ENCODE measurements at places on chromosomes 12 and 14.
A peak's percentile ranks its signal among the peaks of the same experiment; 100 is the strongest.

GRCh38 chr14:39912192-39913100 lies 480.2 kb upstream of the FBXO33 start:
- DNase-seq: no peak

DNA sequence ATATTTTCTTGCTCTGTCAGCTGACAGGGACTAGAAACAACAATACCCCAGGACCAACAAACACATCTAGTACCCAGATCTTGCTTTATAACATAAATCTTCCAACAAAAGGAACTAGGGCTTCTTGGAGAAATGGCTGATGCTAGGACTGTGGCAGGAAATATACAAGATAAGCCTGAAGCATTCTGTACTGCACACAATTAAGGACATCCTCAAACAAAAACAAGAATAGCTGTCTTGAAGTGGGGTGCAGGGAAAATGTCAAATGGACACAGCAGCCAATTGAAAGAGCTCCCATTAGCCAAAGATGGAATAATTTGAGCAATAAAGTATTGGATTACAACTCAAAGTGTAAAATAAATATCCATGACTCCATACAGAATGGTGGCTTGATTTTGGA lies 50.0 kb downstream of the LGMN start:
- DNase-seq: no peak

- DNase-seq: no peak
These were observed 1838.6 kb upstream of the SEL1L start for GRCh38 chr14:83372271-83372670.

DNA sequence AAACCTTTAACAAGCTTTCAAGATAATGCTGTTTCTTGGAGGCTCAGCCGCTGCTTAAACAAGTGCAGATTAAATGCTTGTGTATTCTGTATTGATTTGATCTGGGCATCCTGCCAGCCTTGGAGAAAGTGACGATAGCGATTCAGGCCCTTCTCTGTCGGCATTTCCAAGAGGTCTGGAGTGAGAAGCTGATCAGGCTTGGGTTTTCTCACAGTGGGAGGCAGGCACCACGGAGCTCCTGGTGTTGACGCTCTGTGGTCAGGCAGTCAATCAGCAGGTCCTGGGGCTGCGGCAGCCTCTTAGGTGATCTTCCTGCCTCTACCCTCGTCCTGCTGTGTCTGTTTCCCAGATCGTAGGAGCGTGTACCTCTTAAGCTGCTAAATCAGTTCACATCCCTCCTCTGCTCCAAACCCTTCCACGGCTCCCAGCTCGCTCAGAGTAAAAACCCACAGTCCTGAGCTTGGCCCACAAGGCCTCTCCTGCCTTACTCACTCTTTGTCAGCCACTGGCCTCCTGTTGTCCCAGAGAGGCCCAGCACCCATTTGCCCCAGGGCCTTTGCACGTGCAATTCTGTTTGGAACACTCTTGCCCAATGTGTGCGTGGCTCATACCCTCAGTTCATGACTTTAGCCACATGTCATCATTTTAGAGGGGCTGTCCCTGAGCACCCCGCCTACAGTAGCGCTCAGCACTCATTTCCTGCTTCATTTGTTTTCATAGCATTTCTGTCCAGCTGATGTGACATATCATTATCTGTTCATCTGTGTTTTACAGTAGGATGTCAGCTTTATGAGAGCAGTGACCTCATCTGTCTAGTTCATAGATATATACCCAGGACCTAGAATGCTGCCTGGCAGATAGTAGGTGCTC lies 155.4 kb downstream of the AACS start:
- no peak for DNase-seq

DNA sequence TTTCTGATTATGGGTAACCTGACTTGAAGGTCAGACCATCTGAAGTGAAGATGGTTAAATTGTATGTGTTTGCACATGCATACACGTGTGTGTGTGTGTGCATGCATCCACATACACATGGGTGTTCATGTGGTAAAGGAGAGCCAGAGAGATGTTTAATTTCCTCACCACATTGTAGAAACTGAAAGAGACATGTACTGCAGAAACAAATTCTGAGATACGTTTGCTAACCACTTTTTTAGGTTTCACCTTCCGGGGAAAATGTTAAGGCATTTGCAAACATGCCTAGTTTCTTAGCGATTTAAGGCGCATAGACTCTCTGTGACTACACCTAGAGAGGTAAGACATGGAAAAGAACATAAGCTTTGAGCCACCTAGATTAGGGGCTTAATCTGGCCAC lies 362.9 kb downstream of the RAD51B start:
- DNase-seq: no peak

- no peak for DNase-seq
These were observed 65.0 kb upstream of the FGD4 start for GRCh38 chr12:32334371-32334777.

GRCh38 chr14:88017535-88017934 lies 12.6 kb downstream of the GPR65 start:
- DNase-seq: no peak

- DNase-seq: peak; percentile 55
These were observed 33.5 kb upstream of the CCDC63 start for GRCh38 chr12:110813285-110813684.

- DNase-seq: no peak
These were observed 16.2 kb downstream of the TWF1 start for GRCh38 chr12:43789941-43790340.

- DNase-seq: no peak
These were observed 133.8 kb downstream of the ITPR2 start for GRCh38 chr12:26699237-26699636.

- peak; percentile 82 for DNase-seq
These were observed 20.7 kb downstream of the DTX1 start for GRCh38 chr12:113077057-113077858.

DNA sequence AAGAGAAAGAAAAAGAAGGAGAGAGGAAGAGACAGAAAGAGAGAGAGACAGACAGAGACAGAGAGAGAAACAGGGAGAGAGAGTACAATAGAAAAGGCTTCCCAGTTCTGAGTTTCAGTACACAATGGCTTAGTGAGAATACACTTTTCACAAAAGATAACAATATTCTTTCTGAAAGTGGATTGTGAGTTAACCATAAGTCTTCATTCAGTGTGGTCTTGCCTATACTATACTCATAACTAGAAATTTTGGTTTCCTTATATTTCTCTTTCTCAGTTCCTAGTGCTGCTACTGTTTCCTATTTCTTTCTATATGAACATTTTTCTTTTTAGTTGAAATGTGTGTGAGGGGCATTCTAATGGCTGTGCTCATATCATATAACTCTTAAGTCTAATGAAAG lies 9.3 kb downstream of the CD163L1 start:
- no peak for DNase-seq

DNA sequence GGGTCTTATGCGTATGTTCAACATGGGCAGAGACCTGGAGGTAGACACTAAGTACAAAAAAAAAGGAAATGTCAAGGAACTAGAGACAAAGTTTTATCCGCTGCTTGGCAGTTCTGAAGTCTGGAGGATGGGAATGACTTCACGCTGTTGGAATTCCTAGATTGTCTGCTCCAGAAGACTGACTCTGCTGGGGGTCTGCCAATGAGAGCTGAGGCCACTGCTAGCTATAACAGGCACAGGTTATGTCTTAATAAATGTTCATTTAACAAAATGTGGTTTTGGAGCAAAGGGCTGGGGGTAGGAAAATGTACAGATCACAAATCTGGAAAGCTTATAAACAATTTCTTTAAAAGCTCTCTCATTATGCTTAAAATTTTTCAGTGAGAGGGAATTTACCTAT lies 5.9 kb downstream of the RNASE8 start:
- DNase-seq: peak; percentile 43

DNA sequence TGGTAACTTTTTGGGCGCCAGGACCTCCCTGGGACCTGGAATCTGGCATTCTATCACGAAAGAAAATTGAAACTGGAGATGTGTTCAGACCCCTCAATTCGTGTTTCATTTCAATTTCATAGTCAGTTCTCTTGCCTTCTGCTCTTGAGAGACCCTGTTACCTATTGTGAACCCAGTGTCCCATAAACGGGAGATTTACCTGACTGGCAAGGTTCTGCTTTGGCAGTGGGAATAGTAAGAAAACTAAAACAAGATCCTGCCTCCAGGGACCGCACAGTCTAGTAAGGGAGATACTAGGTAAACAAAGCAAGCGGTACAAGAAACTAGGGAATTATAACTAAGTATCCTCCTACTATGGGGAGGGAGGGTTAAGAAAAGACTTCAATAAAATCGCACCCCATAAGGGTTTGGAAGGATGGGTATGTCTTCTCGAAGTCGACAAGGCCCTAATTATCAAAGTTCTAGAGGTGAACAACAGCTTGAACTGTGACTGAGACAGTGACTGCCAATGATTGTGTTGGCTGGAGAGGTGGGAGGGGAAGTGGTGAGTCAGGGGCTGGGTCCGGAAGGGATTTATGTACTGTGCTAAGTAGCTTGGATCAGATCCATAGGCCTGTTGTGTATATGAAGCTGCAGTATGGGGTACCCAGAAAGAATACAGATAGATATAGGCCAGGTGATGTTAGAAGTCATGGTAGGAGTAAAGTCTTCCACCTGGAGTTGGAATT lies 754 bp downstream of the ACSS3 start:
- peak; percentile 7 for DNase-seq

DNA sequence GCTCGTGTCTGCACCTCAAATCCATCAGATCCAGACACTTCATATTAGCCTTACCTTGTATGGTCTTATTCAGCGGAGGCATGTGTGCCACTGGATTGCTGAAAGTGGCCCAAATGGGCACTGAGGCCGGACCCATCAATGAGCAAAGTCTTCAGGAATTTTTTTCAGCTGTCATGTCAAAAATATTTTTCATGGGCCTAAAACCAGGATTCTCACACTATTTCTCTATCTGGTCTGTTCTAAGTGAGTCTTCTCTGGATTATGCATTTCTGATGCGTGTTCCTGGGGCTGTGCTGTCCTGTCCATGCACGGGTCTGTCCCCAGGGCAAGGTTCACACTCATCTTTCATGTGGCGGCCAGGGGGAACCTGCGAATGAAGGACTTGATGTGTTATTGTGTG lies 94.6 kb downstream of the KCNA5 start:
- DNase-seq: no peak

DNA sequence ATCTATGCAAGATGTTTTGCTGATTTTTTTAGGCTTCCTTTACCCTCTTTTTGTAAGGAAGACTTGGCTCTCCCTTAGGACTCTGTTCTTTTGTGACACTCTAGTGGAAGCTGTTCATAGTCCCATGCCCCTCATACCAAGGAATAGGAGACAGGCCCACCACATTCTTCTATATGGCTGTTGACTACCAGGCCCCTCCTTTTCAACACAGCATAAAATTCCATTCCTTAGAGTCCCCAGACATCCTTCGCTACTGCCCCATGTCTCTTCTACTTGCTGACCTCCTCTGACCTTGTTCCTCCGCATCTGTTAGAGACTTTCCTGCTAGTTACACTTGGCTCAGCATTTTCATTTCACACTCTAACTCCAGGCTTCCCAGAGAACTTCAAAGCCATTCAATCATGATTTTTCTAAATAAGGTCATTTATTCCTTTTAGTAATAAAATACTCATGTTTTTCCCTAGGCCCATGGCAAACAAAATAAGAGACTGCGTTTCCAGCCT lies 9.7 kb downstream of the PIK3C2G start:
- no peak for DNase-seq

GRCh38 chr14:35335388-35336092 lies 43.4 kb downstream of the PSMA6 start:
- no peak for DNase-seq

DNA sequence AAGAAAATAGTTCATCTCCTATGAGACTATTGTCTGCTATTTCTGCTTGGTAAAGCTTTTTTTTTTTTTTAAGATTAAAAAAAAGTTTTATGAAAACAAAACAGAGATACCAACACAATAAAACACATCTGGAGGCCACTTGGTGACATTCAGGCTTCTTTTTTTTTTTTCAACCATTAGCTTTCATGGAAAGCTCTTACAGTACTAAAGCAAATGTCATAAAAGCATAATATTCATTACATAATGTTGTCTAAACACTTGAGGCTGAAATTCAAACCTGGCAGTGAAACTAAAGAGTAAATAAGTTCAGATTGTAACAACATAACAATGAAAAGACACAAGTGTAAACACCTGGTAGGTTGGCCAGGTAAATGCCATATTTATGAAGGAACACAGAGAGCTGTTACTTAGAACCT lies 14.7 kb downstream of the PRICKLE1 start:
- no peak for DNase-seq

GRCh38 chr12:31832740-31833729 lies 104.2 kb upstream of the AMN1 start:
- no peak for DNase-seq

DNA sequence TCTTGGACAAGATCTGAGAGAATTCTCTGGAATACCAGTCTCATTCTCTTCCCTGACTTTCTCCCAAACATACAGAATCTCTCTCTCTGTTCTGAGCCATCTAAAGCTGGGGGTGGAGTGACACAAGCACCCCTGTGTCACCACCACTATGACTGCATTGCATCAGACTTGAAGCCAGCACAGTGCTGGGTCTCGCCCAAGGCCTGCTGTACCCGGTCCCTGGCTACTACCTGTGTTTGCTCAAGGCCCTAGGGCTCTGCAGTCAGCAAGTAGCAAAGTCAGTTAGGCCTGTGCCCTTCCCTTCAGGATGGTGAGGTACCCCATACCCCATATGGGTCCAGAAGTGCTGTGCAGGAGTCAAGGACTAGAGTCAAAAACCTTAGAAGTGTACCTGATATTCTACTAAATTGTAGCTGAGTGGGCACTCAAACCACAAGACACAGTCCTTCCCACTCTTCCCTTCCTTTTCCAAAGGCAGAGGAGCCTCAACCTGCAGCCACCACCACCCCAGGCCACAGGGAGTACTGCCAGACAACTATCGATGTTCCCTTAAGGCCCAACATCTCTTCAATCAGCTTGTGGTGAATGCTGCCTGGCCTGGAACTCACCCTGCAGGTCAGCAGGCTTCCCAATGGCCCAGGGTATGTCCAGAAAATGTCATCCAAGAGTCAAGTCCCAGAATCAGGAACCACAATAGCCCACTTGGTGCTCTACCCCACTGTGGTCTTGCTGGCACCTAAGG lies 21.2 kb upstream of the RDH16 start:
- no peak for DNase-seq

DNA sequence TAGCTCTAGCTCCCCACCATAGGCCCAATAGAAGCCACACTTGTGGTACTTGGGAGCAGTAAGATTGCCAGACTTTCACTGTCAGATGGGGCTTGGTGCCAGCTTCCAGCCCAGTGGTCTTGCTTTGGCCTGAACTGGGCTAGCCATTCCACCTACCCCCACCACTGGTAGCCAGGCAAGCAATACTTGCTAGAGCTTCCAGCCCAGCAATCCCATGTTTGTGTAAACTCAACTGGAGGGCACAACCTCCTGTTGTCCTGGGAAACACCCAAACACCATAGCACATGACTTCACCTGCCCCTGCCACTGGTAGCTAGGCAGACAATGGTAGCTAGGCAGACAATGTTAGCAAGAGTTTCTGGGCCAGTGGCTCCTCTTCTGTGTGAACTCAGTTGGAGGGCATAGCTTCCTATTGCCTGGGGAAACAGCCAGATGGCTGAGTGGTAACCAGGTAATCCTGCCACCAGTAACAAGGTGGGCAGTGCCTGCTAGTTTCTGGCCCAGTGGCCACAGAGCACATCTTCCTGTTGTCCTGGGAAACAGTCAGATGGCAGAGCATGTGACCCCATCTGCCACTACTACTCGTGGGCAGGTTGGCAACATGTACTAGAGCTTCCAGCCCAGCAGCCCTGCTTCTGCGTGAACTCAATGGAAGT lies 5.6 kb upstream of the OR6C76 start:
- DNase-seq: no peak

GRCh38 chr12:105761075-105761474 lies 377.7 kb downstream of the NUAK1 start:
- no peak for DNase-seq

- no peak for DNase-seq
These were observed 6.4 kb upstream of the NTN4 start for GRCh38 chr12:95796982-95797289.

GRCh38 chr12:119375883-119376190 lies 41.3 kb downstream of the CCDC60 start:
- no peak for DNase-seq

- DNase-seq: peak; percentile 8
These were observed 31.2 kb downstream of the TAS2R7 start for GRCh38 chr12:10771132-10771733.

All from H7 (cell line).